ENCODE measurements at places on chromosomes 2 and 18.

DNA sequence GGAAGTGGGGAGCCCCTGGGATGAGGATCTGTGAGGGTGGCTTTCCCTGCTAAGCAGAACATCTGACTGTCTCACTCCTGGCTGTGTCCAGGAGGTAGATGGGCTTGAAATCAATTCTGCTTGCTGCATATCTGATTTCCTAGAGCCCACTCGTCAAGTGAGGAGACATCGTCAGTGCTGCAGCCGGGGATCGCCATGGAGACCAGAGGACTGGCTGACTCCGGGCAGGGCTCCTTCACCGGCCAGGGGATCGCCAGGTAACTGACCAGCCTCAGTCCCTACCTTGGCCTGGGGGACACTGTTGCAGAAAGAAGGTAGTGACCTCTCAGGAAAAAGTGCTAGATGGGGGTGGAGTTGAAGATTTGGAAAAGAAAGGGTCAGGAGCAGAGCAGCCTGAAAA lies 31.3 kb downstream of the CNGA3 start:
- DNase-seq, result no peak

DNA sequence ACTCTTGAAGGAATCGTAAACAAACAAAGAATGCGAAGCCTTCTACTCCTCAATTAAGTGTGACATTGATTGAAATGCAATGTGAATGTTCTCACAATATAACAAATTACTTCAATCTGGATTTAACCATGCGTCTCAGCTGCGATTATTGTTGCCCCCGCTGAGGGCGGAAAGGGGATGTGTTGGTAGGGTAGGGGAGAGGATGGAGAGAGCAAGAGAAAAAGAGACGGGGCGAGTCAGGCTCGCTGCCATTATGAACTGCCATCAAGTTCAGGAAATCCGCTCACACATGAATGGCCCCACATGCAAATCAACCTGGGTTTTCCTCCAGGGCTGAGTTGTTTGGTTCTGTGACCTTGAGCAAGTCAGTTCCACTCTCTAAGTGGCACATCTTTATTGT lies 129.8 kb downstream of the PXDN start:
- DNase-seq, result no peak

GRCh38 chr2:51297488-51297887 lies 265.6 kb upstream of the NRXN1 start:
- no peak for DNase-seq

DNA sequence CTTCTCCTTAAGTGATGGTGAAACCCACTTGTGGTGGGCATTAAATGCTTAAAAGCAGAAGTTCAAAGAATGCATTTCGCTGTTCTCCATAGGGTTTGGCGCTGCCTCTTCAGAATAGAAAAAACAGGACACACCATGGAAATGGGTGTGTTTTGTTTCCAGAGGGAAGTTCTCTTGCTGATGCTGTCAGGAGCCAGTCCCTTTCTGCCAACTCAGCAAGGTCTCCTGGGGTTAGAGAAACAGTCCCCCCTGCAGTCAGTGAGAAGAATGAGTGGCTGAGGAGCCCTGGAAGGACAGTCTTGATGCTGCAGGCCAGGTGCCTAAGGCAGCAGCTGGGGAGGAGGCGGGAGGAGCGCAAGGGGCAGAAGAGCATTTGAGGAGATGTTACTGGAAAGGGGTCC lies 37.8 kb upstream of the ASAP2 start:
- no peak for DNase-seq

DNA sequence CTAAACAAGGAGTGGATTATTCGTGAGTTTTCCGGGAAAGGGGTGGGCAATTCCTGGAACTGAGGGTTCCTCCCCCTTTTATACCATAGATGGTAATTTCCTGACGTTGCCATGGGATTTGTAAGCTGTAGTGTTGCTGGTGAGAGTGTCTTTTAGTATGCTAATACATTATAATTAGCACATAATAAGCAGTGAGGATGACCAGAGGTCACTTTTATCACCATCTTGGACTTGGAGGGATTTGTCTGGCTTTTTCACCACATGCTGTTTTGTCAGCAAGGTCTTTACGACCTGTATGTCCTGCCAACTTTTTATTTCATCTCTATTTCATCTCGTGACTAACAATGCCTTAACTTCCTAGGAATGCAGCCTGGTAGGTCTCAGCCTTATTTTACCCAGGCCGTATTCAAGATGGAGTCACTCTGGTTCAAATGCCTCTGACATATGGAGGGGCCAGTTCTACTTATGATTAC lies 124.8 kb upstream of the B3GNT2 start:
- DNase-seq, result no peak

- DNase-seq, result no peak
Observed at GRCh38 chr18:37334631-37335408, 230.8 kb downstream of the CELF4 start.

DNA sequence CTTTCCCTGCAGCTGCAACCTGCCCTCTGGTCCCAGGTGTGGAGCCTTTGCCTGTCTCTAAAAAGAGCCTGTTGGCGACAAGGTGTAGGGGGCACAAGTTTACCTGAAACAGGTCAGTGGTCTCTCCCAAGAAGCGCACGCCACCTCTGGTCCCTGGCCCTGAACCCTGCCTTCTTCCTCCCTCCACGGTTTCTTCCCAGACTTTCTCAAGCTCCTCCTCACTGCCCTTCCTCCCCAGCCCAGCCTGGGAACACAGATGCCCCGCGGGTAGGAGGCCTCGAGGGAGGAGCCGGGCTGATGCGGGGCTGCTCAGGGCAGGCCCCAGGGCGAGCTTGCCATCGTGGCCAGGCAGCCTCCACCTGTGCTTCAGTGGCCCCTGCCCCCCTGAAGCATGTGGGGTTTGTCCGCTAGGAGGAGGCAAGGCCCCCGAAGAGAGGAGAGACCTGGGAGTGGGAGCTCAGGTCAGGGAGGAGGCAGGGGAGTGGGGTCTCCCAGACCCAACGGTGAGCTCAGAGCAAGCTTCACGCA lies 89.5 kb downstream of the SMAD7 start:
- no peak for DNase-seq

- no peak for DNase-seq
Observed at GRCh38 chr2:12929758-12930157, 213.0 kb downstream of the TRIB2 start.

- DNase-seq, result no peak
Observed at GRCh38 chr18:9016633-9017166, 85.8 kb upstream of the NDUFV2 start.

DNA sequence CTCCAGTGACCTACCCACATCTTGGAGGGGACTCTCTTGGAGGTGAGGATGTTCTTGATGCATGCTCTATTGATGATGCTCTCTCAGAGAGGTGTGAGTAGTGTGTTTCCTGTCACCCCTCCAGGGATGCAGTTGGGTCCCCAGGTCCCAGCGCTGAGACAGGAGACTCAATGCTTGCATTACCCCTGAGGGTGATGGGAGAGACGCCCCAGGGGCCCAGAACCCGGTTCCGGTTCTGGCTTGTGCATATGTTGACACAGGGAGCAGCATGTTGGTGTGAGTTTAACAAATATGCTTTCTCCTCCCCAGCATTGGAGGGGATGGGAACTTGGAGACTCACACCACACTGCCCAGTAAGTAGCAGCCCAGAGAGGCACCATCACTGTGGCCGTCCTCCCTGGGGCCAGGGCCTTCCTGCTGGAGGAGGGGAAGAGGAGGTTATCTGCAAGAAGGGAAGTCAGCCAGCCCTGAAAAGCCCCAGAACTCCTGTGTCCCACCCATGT lies 124.5 kb downstream of the PLB1 start:
- DNase-seq, result no peak

DNA sequence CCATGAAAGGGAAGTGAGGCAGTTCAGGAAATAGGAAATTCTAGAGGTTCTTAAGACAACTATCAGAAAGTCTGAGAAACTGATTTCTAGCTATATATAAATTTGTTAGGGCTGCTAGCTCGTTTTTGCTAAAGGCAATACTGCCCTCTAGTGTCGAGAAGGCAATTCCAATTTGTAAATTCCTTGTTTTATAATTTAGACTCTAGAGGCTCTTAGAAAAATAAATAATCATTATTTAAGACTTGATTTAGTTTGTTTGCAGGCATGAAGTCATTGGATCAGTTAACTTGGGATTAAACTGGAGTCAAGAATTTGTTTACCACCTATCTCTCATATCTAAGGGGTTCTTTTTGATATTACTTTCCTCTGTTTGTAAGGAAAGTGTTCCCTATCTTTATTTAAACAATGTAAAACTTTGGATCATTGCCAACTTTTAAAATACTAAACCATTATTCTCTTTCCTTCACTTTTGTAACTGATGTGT lies 66.2 kb downstream of the ACVR2A start:
- DNase-seq, result no peak

- DNase-seq, result no peak
Observed at GRCh38 chr2:204299766-204300165, 245.5 kb upstream of the PARD3B start.

GRCh38 chr2:41989501-41990180 lies 58.2 kb upstream of the PKDCC start:
- no peak for DNase-seq

DNA sequence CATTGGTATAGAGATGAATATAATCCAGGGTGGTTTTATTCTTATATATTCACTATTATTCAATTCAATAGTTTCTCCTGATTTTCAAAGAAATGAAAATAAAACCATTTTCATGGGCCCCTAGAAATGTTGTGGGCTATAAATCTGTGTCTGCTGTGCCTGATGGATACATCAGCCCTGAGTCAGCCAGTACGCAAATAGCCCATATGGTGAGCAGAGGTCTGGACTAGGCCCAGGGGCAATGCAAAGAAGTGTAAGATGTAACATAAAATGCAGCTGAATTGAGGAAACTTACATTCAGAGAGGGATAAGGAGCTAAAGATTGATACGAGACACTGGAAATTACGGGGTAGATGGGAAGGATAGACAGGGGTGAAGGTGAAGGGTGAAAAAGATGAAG lies 122.5 kb downstream of the MAIP1 start:
- DNase-seq, result no peak

DNA sequence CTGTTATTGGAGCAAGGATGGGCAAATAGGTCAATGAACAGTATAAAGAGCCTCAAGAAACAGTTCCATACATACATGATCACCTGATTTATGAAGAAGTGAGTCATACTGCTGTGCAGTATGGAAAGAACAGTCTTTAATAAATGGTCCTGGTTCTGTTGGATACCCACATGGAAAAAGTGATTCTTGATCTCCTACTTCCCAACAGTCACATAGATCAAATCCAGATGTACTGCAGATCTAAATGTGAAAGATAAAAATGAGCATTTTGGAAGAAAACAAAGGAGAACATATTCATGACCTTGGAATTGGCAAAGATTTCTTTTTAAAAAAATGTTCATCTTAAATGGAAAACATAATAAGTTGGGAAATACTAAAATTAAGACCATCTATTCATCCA lies 75.8 kb downstream of the CCDC148 start:
- DNase-seq, result no peak

DNA sequence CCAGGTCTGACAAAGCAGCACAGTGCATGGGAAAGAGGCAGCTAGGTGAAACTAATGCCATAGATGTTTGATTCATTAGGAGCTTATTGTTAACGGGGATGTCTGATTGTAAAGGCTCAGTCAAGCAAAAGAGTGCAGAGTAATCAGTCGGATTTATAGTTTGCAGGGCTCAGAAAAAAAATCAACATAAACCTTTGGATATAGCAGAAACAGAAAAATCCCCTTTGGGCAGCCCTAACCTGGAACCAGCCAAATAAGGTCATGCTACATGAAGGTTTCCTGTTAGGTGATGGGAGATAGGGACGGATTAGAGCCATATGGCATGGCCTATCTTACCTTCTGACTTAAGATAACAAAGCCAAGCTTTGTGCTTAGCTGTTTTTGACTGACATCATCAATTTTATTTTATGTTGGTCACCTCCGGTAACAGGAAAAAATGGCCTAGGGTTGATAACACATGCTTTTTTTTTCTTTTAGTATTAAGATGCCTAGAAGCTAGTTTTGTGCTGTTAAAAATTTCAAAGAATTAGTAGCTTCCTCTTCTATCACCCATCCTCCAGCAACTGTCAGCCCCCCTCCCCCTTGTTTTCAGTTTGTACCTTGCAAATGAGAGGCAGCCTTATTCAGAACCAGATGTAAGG lies 60.7 kb upstream of the ZEB2 start:
- DNase-seq, result no peak

- DNase-seq, result no peak
Observed at GRCh38 chr18:47166294-47166693, 9.9 kb downstream of the IER3IP1 start.

DNA sequence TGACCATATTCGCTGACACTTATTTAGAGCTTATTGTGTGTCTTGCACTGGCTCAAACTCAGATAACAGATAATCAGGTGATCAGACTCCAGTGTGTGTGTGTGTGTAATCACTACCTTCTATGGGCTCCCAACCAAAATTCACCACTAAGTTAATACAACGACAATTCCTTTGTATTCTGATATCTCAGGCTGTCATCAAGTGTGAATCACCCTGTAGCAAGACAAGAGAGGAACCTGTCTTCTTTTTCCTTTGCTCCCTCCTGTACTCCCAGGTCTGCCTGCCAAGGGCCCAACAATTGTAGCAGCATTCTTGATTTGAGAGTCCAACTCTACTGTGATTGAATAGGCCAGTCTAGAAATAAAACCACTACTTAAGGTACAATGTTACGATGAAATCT lies 25.8 kb downstream of the ITGB6 start:
- no peak for DNase-seq

- DNase-seq, result no peak
Observed at GRCh38 chr18:76824145-76824676, 1.9 kb downstream of the ZNF236 start.

GRCh38 chr2:3117650-3118216 lies 259.9 kb downstream of the EIPR1 start:
- no peak for DNase-seq

DNA sequence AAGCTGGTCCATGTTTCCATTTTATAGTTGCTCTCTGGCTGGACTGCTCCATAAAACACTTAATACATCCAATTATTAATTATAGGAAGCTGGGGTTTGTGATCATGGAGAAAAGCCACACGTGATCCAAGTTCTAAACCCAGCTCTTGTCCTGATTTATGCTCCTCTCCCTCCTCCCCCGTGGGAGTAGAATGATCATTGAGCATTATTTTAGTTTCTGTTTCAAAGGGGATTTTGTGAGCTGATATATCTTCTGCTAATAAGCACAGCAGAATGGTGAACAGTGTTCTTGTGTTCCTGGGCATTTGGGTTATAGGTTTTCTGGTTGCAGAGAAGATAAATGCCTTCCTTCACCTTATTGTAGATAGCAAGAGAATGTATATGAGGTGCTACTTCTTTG lies 135.7 kb upstream of the TMEM200C start:
- DNase-seq, result no peak

- DNase-seq, result no peak
Observed at GRCh38 chr2:23280401-23280800, 104.6 kb upstream of the KLHL29 start.

- DNase-seq, result no peak
Observed at GRCh38 chr2:84938194-84938879, 32.6 kb upstream of the KCMF1 start.
